ENCODE measurements at places on chromosomes 12 and 14.

DNA sequence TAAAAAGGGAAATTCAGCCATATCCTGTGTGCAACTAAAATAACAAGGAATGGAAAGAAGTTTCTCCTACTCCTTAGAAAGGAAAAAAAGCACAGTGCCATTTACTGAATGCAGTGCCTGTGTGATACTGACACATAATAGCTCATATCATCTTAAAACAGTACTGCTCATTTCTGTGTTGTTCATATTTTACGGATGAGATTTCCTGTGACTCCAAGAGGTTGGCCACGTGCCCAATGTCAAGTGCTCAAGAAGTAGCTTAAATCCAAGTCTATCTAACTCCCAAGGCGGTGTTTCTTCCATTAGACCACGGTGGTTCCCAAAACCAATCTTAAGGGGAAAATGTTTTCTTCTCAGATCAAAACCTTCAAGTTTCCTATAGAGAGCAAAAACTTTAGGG is 20.0 kb downstream of the MAP3K9 start:
- DNase-seq, result no peak

- DNase-seq, result peak; percentile 78
Measured at GRCh38 chr12:18139989-18140596, 50.1 kb upstream of the RERGL start.

DNA sequence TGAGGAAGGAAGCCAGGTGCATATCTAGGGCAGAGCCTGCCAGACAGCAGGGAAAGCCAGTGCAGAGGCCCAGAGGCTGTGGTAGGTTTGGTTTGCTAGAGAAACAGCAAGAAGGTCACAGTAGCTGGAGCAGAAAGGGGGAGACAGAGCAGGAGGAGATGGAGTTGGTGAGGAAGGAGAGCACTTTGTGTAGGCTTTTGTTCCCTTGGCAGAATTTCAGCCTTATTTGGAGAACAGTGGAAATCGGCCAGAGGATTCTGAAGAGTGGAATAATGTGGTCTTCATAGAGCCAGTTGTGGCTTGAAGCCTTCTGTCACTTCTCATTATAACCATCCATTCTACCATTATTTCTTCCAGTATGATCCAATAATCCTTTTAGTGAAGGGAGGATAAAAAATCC is 212.9 kb upstream of the FAR2 start:
- no peak for DNase-seq

GRCh38 chr12:10212739-10213131 is at the start of gene GABARAPL1:
Gene GABARAPL1, plus strand, starts transcription at chr12:10212877. Its CDS starts 253 bp downstream, at chr12:10213130.
- peak; percentile 92 for DNase-seq

GRCh38 chr12:125434936-125435443 is 369.8 kb downstream of the AACS start:
- DNase-seq, result no peak

GRCh38 chr12:93058280-93058679 is 129.2 kb upstream of the EEA1 start:
- no peak for DNase-seq
